ENCODE measurements at places on chromosomes 16 and 17. TPM values are rescaled to one million over a fixed set of nuclear protein-coding genes. Genes with fewer than 3 reads are reported as not detected.

The GNG13 gene
- total RNA-seq, result not detected

DNA sequence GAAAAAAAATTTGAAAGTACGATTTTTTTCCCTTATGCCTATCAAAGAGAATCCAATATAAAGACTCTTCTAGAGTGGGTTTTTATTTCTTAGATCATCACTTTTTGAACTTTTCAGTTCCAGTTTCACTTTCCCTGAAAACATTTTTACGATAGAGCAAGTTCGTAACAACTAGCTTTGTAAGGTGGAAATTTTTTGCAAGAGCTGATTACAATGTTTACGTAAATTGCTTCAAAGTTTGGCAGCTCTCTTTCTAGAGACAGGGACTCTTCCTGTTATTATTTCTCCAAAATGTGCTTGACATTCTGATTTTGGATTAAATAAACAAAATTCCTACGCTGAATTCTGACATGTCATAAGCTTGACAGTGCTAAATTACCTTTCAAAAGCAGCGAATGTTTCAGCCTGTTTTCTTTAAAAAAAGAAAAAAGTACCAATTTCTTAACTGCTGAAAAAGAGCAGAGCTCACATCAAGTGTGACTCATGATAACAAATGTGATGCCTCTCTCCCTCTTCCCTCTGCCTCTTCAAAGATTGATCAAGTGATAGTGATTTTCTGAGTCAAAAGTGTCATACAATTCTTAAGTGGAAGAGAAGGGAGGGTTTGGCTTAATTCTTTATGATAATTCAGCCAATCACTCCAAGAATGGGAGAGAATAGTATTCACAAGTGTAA is 175.2 kb downstream of the KCNJ2 start:
- DNase-seq, result no peak

DNA sequence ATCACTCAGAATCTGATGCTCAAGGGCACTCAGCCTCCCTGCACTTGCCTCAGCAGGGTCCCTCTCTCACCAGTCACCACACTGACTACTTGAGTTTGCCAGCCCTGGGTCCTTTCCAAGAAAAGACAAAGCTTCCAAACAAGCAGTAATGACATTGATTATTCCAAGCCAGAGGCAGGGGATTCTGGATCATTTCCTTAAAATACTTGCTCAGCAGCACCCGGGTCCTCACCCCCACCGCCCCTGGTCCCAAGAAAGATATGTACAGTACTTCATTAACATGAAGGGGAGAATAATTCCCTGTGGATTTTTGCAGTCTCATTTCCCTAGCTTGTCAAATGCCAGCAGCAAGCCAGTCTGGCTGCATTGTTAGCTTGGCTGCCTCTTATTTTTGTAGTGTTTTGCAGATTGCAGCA is 83.2 kb upstream of the GNAO1 start:
- no peak for DNase-seq

The KRT24 gene
- total RNA-seq, result not detected

- DNase-seq, result no peak
Measured at GRCh38 chr17:35918665-35919064, 11.9 kb downstream of the RDM1 start.

The WNT9B gene
- 0.06 TPM for total RNA-seq

- no peak for DNase-seq
Measured at GRCh38 chr16:1900452-1900774, 17.8 kb downstream of the HS3ST6 start.

GRCh38 chr17:76446449-76447231 is 6.3 kb downstream of the UBE2O start:
- peak; percentile 88 for DNase-seq

- no peak for DNase-seq
Measured at GRCh38 chr16:69741519-69741918, 13.2 kb downstream of the NOB1 start.

DNA sequence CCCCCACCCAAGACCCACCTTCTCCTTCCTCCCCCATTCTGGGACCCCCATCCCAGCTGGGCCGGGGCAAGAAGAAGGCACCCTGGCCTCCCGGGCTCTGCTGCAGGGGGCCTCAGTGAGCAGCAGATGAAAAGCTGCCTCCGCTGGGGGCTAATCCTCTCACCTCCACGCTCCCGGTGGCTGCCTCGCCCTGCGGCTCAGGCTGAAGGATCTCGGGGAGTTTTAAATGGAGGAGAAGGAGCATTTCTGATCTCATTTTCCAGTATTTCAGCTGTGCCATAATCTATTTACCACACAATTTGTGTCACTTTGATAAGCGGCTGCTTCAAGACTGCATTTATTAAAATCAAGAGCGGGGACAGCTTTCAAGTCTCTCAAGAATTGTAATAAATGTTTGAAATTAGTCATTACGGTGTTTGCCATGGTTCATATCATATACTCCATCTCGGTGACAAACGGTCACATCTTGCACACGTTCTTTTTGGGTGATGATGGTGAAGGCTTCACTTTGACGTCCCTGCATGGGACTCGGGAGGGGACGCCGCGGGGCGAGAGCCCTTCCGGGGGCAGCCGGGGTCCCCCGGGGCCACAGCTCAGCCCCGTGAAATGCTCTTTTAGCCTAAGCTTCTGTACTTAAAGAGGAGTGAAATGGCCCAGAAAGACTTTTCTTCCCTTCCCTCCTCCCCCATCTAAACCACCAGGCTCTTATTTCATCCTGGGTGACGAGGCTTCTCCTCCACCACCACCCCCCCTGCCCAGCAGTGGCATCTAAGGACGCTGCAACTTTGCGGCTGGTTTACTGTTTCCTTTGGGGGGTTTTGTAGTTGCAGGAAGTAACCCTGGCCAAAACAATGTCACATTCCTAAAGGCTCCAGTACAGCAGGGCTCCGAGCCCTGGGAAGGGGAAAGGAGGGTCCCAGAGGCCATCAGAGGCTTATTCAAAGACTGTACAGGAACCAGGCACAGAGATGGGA is 313.1 kb upstream of the TNRC6C start:
- peak; percentile 62 for DNase-seq

The CBFA2T3 gene
- not detected for total RNA-seq

- DNase-seq, result peak; percentile 39
Measured at GRCh38 chr17:10754861-10755591, 25.2 kb upstream of the TMEM220 start.

The TBC1D16 gene
- total RNA-seq, result 20.3 TPM

DNA sequence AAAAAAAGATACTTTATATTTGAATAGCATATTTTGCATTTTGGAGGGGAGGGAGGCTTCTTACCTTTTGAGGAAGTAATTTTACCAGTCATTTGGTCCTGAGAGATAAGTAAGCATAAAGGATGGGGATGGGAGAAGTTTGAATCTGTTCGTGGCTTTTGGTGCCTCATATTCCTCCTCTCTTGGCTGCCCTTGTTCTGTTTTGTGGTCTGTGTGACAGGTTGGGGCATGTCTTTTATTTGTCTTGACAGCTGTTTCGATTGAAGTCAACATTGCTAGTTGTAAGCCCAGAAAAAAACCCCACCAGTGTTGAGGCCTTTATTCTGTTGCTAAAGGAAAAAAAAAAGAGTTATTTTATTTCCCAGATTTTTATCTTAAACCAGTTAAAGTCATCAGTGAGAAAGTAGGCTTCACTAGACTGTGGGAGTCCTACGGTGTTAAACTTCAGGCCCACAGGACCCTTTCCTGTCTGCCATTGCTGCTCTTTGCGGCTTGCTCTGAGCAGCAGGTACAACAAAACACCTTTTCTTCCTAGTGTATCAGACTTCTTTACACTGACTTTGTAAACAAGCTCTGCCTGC is 11.4 kb downstream of the SLC7A6 start:
- DNase-seq, result no peak

The ZG16 gene
- total RNA-seq, result not detected

GRCh38 chr17:1487939-1488825 is 4.3 kb downstream of the MYO1C start:
- peak; percentile 93 for DNase-seq

The HSD17B1 gene
- total RNA-seq, result under 0.01 TPM

GRCh38 chr17:31391496-31391949 is at the start of gene RAB11FIP4:
Gene RAB11FIP4, plus strand, starts transcription at chr17:31391675. Its CDS starts 178 bp downstream, at chr17:31391853.
- no peak for DNase-seq

DNA sequence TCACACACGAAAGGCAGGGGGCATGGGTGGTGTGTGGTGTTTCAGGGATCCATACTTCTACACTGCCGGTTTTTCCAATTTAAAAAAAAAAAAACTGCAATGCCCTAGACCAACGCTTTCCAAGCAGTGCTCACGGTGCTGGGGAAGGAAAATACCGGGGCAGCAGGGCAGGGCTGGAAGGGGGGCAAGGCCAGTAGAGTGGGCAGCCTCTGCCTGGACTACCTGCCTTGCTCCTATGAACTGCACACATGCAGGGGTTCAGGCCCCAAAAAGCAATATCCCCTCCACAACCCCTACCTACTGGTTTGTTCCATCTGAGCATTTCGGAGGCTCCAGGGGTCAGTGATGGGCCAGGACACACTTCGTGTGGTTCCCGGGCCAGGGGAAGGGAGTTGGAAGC is 29.4 kb downstream of the RPH3AL start:
- no peak for DNase-seq

The TNK1 gene
- total RNA-seq, result 2.6 TPM

The SCGB1C2 gene
- not detected for total RNA-seq

The BICDL2 gene
- total RNA-seq, result not detected

- no peak for DNase-seq
Measured at GRCh38 chr16:52557236-52557635, 10.3 kb upstream of the TOX3 start.

DNA sequence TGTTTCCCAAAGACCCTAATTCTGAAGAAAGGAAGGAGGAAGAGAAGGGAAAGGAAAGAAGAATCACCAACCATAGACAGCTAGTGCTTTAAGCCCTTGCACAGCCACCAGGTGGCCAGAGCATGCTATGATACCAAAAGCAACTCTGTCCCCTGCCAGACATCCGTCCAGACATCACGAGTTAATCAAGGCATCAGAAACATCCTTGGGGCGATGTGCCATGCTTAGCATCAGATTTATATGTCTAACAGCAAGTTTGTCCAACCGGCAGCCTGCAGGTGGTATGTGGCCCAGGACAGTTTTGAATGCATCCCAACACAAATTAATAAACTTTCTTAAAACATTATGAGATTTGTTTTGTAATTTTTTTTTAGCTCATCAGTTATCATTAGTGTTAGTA is 2.9 kb upstream of the CRYBA1 start:
- peak; percentile 15 for DNase-seq

The HOXB8 gene
- 6.9 TPM for total RNA-seq

The NPIPB8 gene
- not detected for total RNA-seq

- DNase-seq, result peak; percentile 15
Measured at GRCh38 chr17:68491381-68492231, 20.6 kb upstream of the PRKAR1A start.

The PIPOX gene
- not detected for total RNA-seq

- no peak for DNase-seq
Measured at GRCh38 chr16:10526962-10527361, 53.4 kb downstream of the EMP2 start.

DNA sequence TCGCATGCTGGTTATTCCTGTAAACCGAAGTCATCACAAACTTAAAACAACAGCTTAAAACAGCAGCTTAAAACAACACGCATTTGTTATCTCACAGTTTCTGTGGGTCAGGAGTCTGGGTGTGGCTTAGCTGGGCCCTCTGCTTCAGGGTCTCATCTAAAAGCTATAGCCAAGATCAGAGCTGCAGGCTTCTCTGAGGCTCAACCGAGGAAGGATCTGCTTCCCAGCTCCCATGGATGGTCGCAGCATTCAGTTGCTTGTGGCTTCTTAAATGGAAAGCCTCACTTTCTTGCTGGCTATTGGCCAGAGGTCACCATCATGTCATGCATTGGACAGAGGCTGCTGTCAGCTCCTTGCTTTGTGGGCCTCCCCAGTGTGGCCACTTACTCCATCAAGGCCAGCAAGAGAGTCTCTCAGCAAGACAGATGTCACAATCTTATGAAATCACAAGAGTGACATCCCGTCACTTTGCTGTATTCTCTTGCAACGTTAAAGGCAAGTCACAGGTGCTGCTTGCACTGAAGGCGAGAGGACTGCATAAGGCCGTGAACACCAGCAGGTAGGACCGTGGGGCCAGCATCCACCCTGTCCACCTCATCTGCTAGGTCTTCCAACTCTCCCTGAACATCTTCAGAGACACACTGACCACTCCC is 117.9 kb upstream of the TNRC6C start:
- no peak for DNase-seq

DNA sequence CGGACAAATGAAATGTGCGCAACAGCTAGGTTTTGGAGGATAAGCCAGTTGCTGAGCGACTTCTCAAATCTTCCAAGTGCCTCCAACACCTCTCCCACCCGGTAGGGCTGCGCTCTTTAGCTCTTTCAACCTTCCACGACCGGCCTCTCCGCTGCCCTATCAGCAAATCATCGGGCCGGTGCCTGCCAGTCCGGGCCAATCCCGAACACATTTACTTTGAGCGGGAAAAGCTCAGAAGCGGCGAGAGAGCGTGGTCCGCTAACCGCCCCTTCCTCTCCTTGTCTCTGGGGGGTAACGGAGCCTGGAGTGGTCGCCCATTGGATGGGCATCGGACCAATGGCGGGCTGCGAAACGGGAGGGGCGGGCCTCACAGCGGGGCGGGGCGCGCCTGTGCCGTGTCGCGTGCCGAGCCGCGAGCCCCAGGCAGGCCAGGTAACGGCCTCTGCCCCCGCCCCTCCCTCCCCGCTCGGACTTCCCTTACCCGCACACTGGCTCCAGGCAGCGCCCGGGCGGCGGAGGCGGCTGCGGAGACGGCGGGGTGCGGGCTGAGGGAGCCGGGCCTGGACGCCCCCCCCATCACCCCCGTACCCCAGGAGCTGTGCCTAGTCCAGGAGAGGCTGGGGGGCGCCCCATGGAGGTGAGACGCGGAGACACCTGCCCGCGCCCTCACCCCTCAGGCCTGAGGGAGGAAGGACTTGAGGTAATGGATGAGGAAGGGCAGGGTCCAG is at the start of gene MEIOC:
Gene MEIOC (plus strand): TSS at position 486 of the 728 bp plus-strand sequence. CDS start 146 bp downstream, at position 632.
- DNase-seq, result peak; percentile 28

DNA sequence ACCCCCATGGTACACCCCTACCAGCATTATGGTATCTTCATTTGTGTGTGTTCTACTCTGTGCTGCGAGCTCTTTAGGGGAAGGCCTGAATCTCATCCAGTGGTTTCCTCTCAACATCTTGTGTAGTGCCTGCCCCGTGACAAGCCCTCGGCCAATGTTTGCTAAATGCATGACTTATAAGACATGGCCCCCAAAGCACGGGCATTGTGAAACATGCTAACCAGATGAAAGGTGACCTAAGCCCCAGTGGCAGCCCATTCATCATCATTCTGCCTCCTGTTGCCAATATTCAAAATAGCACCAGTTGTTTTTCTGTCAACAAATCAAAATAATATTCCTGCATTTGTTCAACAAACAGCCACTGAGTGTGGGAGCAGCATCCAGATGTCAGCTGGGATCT is 108.8 kb upstream of the HSBP1 start:
- DNase-seq, result no peak

The GNAO1 gene
- total RNA-seq, result 3.0 TPM

- no peak for DNase-seq
Measured at GRCh38 chr16:12204601-12205000, 228.1 kb downstream of the SNX29 start.

DNA sequence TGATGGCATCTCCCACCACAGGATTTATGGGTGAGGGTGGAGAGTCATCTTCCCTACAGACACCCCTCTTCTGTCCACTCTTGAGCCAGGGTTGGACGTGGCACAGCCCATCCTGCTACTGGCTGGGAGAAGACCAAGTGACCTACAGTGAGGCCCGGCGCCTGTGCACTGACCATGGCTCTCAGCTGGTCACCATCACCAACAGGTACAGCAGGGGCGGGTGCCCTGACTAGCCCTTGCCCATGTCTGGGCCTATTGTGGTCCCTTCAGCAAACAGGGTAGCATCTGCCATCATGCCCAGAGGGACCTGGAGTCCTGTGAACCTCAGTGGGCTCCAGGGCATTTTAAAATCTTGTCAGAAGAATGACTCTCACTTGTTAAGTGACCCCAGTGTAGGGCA is 48.2 kb downstream of the MRC2 start:
- DNase-seq, result no peak

The WSCD1 gene
- 9.2 TPM for total RNA-seq
